Left kidney (tissue), 8 donors: ENCODE measurements at places on chromosomes 1 and 21. TPM values are rescaled to one million over a fixed set of nuclear protein-coding genes. Genes with fewer than 3 reads are reported as not detected.

NTMT2 gene
- not detected for polyA plus RNA-seq

DNA sequence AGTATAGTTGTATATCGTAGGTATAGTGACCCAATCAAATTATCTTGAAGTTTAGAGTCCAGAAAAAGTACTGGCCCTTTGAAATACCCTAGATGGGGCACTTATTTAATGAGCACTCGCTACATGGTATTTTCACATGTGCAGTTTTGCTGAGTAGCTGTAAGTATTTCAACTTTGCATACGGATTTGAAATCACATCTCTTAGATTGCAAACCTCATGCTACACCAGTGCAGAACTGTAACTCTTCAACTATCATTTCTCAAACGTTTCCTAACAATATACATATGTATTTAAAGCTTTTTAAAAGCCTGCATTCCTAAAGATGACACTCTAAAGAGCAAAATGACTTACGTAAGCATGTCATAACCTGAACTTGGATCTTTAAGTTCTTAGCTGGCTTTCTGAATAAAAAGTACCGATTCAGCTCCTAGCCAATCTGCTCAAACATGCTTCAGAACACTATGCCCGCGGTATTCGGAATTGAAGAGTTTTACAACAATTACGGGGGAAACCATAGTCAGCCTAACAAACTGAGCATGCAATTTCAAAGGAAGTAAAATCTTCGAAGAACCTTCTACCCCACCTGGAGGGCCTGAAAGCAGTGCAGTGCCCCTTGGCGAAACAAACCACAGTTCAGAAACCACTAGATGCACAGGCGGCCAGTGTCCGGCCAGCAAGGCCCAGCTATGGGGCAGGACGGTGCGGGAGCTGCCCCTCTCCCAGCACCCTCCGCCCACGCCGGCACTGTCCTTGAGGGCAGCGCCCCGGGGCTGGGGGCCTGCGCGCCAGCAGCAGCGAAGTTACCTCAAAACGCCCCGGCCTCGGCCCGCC is 863 bp downstream of the FH start:
- DNase-seq = peak; percentile 21

- no peak for DNase-seq
Measured at GRCh38 chr1:179879797-179880196, 2.2 kb upstream of the TOR1AIP2 start.

DNA sequence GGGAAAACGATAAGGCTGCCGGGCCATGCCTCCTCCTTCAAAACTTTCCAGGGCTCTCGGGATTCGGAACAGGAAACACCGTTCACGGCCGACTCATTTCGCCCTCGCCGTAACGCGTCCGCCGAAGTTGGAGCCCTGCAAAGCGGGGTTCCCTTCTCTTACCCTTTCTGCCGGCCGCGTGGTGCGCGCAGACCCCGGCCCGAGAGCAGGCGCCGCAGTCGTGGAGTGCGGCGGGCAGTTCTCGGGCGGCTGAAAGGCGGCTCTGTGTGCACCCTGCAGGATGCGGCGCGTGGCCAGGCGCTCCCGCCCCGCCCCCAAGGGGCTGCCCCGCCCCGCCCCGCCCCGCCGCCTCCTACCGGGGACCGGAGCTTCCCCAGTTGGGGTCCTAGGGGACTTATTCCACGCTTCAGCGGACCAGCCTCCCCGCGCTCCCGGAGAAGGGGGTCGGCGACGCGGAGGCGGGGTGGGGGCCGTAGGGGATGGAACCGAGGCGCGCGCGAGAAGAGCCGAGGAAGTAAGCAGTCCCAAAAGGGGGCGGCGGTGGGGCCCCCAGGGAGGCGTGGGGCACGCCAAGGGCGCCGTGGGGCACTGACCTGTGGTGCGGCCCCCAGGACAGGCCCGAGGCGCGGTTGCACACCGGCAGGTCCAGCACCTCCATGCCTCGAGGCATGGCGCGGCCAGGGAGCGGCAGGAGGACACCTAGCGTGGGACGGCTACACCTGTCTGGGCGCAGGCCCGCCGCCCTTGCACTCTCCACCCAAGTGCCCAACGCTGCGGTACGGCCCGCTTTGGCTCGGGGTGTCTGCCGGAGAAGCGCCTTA is at the start of gene MCOLN2:
Gene MCOLN2, minus strand, starts transcription at position 268 of the 821 bp plus-strand sequence. Its CDS starts 241 bp downstream, at position 27.
- DNase-seq = peak; percentile 24

DNA sequence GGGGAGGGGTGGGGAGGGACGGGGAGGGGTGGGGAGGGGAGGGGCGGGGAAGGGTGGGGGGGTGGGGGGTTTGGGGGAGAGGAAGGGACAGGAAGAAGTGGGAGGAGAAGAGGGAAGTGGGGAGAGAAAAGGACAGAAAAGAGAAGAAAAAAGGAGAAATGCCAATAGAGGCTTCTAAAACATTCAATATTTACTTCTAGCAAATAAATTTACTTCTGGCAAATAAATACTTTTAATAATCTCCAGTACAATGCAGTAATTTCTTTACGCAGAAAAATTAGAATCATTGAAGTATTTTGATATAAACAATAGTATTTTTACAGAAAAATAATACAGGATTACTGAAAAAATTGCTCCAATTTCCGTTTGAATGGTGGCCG is 9.4 kb upstream of the GPR161 start:
- DNase-seq = no peak
